SW 1271 (cell line): ENCODE measurements at places on chromosomes 4 and X.

DNA sequence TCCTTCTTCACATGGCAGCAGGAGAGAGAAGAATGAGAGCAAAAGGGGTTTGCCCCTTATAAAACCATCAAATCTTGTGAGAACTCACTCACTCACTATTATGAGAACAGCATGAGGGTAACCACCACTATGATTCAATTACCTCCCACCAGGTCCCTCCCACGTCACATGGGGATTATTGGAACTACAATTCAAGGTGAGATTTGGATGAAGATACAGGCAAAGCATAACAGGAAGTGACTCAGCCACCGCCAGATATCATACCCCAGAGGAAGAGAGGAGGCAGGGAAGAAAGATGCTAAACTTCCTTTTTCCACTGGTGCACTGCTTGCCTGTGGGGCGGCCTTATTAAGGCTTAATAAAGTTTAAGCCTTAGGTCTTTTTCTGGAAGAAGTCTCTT lies 766.1 kb downstream of the KCTD8 start:
- no peak for DNase-seq

DNA sequence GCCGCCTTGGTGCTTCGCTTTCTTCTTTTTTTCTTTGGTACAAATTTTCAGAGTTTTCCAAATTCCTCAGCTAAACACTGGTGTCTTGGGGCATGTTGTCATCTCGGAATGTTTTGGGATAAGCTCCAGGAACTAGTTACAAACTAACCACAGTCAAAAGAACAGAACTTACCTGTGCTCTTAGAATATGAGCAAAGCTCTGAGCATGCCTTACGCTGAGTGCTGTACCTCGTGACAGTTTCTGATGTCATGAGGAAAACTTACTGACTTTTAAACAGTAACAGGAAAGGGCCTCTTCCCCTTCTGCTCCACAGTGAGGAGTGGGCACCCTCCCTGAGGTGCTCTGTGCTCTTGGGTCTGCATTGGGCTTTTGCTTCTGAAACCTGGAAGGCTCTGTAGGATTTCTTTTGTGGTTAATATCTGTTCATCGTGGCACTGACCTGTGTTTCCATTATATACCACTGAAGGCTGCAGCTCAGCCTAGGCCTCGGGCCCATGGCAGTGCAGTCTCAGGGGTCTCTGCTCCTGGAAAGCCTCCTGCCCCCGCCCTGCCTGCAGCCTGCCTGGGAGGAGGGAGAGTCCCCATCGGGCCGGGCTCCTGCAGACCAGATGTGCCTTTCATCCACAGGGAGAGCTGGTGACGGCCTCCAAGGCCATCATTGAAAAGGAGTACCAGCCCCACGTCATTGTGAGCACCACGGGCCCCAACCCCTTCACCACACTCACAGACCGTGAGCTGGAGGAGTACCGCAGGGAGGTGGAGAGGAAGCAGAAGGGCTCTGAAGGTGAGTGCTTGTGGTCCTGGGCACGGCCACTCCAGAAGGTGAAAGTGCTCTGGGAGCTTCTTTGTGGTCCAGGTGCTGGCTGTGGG lies 48.7 kb downstream of the NOP14 start:
- DNase-seq: no peak

- no peak for DNase-seq
These were observed 39.2 kb downstream of the FAM241A start for GRCh38 chr4:112184438-112184837.

DNA sequence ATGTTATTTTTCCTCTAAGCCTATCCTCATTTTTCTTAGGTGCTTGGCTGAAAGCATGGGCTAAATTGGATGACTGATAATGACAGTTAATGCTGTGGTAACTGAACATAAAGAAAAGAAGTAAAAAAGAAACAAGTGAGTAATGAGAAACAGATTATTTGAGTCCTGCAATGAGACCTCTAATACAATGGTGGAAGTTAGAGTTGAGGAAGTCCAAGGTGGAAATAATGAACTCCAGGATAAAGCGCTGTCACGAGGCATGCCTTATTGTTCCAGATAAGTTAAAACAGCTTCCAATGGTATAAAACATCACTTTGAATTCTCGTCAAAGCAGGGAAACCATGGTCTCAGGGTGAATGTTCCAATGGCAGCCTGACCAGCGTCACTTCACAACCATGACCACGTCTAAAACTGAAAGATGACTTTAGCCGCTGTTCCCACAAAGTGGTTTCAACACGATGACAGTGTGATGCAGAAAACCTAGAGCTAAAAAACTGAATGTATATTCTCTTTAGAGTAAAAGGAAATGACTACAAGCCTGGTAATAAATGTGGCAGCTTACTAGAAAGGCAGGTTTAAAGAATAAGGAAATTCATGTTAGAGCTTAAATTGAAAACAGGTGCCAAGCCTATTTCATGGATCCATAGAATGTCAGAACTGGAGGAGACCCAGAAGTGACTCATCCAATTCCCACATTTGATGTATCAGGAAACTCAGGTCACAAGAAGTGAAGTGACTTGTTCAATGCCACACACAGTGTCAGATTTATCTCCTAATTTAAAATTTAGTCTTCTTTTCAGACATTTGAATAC lies 202.6 kb upstream of the GYPA start:
- DNase-seq: no peak

DNA sequence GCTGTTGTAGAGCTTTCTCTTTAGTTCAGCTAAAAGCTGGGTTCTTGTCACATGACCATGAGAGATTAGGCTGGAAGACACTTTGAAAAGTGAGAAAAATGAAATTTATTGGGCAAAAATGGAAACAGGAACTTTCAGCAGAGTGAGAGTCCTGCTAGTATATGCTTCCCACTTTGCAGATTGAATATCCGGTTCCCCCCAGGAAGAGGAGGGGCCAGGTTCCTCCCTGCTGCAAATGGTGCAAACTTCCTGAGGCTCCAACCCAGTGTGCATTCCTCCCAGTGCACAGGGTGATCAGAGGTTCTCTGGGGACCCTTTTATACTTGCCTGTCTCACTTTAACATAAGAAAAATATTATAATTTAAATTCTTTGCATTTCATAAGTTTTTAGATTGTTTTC lies 119.9 kb upstream of the SPIN4 start:
- DNase-seq: no peak

- DNase-seq: no peak
These were observed 19.3 kb downstream of the ARHGEF6 start for GRCh38 chrX:136761421-136761820.

DNA sequence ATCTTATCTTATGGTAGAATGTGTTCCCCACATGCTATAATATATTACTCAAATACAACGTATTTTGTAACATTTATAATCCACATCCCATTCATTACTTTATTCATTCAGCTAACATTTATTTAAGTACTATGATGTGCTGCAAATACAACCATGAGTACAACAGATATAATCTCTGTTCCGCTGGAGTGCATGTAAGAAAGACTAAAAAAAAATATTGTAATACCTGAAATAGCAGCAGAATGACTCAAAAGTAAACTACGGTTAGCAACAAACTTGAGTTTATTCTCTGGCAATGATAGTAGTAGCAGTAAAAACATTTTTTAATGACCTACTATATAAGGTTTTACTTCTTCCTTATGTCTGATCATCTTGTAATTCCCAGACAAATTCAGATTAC lies 1776.3 kb downstream of the STIM2 start:
- no peak for DNase-seq

DNA sequence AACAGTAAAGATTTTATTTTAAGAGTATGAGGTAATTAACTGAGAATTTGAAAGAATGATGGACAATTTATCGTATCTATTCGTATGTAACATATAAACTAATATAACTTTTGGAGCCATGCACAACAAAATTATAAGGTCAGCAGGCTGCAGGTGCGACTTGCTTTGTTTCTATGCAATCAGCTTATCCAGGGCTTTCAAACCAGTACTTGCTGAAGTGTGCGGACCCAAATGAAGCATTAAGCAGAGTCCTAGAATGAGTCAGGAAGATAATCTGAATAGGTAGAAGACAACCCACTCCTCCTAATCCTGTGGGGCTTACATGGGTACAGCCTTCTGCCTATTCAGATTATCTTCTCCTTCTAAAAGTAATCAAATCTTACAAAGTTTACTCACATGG lies 2.1 kb downstream of the NSD2 start:
- DNase-seq: no peak

GRCh38 chr4:84916227-84916626 lies 50.3 kb downstream of the WDFY3 start:
- DNase-seq: no peak

DNA sequence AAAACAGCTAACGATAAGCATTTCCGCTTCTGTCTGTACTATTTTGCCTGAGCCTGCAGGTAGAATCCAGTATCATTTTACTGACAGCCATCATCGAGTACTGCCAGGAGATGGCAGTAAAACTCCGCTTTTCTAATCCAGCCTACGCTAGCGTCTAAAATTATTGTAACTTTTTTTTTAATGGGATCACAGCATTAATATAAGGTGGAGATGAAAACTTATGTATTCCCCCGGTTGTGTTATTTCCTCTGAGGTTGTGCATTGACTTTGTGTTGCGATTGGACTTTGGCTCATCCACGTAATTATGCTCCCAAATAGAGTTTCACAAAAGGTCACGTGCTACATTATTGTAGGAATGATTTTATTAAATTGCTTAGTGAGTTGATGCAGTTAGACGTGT lies 248.1 kb downstream of the C4orf33 start:
- DNase-seq: no peak

DNA sequence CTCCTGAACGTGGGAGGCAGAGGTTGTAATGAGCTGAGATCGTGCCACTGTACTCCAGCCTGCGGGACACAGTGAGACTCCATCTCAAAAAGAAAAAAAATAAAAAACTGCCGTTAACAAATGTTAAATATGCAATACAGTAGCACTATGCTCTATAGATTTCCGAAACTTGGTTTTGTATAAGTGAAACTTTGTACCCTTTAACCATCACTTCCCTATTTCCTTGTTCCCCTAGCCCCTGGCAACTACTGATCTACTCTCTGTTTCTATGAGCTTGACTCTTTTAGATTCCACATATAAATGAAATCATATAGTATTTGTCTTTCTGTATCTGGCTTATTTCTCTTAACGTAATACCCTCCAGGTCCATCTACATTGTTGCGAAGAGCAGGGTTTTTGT lies 74.1 kb downstream of the TAB3 start:
- no peak for DNase-seq

DNA sequence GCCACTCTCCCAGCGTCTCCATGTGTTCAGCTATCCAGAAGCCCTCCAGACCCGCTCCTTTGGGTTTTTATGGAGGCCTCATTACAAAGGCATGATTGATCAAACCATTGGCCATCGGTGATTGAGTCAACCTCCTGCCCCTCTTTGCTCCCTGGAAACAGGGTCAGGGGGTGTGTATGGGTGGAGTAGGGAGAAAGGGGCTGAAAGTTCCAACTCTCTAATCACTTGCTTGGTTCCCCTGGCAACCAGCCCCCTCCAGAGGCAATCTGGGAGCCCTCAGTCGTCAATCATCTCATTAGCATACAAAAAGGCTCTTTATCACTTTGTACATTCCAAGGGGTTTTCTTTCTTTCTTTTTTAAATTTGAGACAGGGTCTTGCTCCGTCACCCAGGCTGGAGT lies 2.3 kb downstream of the TRIM2 start:
- no peak for DNase-seq

DNA sequence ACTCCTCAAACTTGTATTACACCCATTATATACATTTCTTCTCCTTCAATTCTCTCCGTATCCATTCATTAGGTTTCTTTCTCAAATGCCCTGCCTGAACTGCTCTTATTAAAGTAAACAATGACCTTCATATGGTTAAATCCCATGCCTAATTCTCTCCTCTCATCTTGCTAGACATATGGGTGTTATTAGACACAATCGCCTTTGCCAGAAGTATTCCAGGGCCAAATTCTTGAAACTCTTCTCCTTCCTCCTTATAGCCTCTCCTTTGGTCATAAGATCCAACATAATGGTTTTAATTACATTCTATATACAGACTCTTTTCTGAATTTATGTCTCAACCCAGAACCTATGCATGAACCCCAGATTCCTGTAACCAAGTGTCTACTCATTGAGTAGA lies 4.8 kb downstream of the ANXA10 start:
- DNase-seq: no peak

GRCh38 chr4:174742561-174742960 lies 86.5 kb downstream of the GLRA3 start:
- DNase-seq: no peak

DNA sequence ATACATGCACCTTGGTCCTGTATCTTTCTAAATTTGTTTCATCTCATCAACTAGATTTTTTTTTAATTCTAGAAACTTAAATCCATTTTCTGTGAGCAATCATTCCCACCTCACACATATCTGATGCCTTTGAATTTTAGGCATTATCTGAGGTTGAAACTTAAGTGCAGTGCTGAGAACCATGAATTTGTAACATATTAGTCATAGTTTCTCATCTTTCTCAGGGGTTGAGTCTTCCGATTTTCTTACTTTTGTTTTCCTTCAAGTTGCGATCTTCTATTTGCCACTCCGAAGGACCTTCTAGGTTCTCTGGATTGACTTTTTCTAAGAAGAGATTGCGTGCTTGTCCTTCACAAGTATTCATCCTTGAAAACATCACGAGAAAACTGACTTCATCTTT lies 3.7 kb upstream of the NR0B1 start:
- no peak for DNase-seq

DNA sequence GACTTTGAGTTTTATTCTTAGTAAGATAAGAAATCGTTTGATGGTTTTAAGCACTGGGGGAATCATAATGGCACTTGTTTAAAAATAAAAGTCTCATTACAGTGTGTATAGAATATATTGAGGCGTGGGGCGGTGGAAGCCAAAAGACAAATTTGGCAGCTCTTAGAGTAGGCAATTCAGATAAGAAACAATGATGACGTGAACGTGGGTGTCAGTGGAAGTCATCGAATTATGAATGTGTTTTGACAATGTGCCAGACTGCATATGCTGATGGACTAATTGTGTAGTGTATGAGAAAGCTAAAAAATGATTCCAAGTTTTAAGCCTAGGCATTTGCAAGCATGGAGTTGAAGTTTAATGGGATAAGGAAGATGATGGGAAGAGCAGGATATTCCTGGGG lies 35.8 kb downstream of the SPANXD start:
- no peak for DNase-seq

- DNase-seq: no peak
These were observed 201.4 kb downstream of the SPOCK3 start for GRCh38 chr4:167032871-167033270.

- DNase-seq: no peak
These were observed 75.3 kb upstream of the PUDP start for GRCh38 chrX:7223271-7223670.

DNA sequence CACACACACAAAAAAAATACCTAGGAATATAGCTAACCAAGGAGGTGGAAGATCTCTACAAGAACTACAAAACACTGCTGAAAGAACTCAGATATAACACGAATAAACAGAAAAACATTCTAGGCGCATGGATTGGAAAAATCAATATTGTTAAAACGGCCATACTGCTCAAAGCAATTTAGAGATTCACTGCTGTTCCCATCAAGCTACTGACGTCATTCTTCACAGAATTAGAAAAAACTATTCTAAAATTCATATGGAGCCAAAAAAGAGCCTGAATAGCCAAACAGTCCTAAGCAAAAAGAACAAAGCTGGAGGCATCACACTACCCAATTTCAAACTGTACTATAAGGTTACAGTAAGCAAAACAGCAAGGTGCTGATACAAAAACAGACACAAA lies 390.2 kb downstream of the IDS start:
- no peak for DNase-seq

- no peak for DNase-seq
These were observed 83.8 kb downstream of the EGF start for GRCh38 chr4:109996526-109996925.

- no peak for DNase-seq
These were observed 3.4 kb upstream of the CYBB start for GRCh38 chrX:37776283-37776986.
